ENCODE measurements at places on chromosomes 2 and 18. TPM values are rescaled to one million over a fixed set of nuclear protein-coding genes. Genes with fewer than 3 reads are reported as not detected.

DNA sequence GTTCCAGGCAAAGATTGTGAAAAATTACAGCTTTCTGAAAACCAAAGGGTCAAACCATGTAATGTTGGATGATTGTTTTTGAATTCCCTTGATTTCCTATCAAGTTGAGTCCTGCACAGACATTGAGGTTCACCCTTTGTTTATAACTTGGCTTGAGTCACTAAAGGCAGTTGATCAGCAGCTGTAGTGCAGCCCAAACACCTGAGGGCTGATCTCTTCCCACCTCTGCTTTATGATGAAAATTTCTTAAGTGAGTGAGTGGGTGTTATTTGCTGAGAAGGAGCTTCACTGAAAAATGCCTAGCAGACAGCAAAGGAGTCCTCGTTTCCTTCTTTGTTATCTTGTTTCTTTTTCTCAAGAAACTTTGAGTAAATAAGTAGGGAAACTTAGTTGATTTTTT, 31.9 kb upstream of the BMPR2 start:
- DNase-seq, result no peak

GRCh38 chr18:683531-683930, 26.1 kb downstream of the TYMS start:
- no peak for DNase-seq

DNA sequence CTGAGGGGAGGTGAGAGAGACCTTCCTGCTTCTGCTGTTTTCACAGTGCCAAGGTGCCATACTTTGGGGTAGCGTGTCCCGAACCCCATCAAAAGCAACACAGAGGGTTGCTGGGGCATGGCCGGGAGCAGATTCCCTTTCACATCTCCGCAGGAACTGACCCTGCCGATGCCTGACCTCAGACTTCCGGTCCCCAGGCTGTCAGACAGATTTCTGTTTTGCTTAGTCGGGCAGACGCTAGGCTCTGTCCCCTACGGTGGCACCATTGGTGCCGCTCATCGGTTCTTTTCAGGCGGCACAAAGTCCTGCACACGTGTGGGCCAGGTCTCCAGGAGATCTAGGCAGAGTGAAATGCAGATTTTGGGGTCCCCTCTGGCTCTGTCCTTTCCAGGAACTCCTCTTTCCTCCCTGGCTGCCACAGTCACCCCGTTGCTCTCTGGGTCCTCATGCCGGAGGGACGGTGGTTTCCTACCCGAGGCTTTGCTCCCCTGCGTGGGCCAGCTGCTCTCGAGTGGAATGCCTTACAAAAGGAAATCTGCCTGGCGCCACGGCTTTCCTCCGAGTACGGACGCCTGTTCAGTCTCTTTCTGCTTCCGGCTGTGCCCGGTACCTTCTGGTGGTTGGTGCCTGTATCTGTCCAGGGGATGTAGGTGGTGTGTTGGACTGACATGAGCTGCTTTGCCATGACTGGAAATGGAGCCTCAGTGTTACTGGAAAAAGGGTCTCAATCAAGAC, 39.3 kb downstream of the RTP5 start:
- DNase-seq, result no peak

- DNase-seq, result no peak
Measured at GRCh38 chr2:46999084-46999483, 83.5 kb upstream of the MCFD2 start.

DNA sequence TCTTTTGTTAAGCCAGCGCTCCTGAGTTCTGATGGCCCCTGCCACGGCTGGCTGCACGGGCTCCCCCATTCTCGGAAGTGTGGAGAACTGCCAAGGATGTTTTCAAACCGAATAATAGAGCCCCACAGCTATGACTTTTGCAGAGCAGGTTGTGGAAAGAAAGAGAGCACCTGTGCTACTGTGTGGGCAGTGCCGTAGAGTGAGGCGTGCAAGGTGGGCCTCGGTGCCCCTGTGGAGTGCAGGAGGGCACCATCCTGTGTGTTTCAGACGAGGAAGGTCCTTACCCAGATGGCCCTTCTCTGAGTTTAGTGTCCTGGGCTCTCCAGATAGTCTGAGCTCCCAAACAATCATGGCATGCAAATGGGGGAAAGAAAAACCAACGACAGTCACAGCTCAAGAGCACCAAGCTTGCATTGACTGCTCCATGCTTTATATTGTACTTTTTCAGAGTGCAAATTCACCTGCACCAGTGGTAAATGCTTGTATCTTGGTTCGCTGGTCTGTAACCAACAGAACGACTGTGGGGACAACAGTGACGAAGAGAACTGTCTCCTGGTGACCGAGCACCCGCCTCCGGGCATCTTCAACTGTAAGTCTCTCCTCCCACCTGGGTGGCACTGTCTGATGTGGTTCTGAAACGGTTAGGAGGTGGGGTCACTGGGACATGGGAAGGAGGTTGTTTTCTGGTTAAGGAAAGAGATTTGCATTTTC, 219.4 kb downstream of the LDLRAD4 start:
- DNase-seq, result peak; percentile 41

DNA sequence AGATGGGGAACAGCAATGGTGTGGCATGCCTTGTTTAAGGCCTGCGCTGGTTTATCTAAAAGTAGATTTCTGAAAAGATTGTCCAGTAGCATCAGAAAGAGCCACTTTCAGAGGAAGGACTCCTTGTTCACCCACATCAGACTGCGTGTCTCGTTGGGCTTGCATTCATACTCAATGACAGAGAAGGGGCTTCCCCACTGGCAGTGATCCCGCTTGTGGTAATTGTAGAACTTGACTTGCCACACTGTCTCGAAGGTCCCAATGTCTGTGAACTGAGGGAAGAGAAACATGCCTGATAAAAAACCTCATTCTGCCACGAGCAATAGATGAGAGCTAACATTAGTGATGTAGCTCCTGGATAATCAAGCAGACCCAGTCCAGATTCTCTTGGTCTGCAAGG, 26.0 kb downstream of the CNRIP1 start:
- no peak for DNase-seq

DNA sequence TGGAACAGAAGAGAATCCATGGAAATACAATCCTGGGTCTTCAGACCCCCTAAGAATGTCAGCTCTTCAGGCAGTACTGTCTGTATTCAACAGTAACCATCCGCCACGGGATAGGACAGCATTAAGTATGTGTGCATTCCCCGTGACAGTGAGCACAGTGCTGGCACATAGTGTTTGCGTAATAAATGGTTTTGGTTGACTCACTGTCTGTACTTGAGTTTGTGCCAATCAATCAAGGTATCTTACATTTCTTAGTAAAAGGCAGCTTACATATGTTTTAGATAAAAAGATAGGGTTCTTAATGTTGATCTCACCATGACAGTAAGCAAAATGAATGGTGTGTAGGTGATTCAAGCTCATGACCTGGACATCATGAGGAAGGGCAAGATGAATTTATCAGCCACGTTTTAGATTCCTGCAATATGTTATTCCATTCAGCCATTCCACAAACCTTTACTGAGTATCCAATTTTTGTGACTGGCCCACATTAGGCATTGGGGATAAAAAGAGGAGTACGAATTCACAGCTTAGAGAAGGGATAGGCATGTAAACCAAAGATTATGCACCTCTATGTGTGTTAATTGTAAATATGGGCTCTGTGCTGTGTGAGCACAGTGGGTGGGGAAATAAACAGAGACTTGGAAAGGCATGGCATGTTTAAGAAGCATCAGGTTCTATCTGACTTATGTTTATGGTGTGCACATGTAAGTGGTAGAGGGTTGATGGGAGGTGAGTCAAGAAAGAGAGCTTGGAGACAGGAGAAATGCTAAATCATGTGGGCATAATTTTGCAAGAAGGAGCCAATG, 258.8 kb downstream of the SLC8A1 start:
- DNase-seq, result no peak

DNA sequence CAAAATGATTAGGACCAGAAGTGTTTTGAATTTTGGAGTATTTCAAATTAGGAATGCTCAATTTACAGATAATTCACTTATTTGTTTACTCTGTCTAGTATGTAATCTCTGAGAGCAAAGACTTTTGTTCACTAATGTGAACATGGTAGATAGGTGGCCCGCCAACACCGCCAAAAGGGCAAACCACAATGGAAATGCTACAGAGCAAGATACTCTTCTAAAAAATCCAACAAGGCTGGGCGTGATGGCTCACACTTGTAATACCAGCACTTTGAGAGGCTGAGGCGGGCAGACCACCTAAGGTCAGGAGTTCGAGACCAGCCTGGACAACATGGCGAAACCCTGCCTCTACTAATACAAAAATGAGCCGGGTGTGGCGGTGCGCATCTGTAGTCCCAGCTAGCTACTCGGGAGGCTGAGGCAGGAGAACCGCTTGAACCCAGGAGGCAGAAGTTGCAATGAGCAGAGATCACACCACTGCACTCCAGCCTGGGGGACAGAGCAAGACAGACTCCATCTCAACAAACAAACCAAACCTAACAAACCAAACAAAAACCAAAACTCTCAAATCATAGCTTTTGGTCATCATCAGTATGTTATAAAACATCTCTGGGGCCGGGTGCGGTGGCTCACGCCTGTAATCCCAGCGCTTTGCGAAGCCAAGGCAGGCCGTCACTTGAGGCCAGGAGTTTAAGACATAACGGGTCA, 2.4 kb downstream of the CCT4 start:
- DNase-seq, result no peak

GRCh38 chr18:55302167-55302833, 285.7 kb downstream of the TCF4 start:
- peak; percentile 7 for DNase-seq

- no peak for DNase-seq
Measured at GRCh38 chr18:26506012-26506411, 42.3 kb downstream of the KCTD1 start.

GRCh38 chr18:56891870-56892269, 240.7 kb downstream of the WDR7 start:
- DNase-seq, result no peak

GRCh38 chr18:41059126-41059415, 896.0 kb upstream of the PIK3C3 start:
- no peak for DNase-seq

DNA sequence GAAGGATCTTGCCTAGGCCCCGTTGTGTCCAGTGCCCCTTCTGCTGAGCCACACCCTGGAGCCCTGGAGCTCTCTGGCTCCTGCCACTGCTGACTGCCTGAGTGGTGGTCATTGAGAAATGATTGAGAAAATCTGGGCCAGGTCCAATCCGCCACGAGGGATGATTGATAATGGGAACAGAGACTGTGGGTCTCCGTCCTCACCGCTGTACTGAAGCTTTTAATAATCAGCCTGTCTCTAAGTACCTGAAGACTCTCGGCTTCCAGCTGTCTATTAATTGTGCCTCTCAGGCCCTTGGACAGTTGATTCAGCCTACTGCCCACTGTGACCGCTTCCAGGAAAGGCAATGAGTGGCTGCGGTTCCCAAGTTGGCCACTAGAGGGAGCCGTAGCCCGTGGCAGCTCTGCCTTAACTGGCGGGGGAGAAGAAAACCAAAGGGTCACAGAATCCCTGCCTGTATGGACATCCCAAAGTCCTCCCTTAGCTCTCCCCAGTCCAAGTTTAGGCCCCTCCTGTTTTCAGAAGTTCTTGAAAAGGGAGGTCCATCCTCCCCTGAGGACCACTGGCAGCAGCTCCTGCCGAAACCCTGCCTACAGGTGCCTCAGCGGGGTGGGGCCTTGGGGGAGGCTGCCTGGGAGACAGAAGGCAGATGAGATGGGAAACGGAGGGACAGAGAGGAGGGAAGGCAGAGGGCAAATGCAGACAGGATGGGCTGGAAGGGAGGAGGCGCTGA, 213.6 kb downstream of the TNS1 start:
- peak; percentile 92 for DNase-seq

DNA sequence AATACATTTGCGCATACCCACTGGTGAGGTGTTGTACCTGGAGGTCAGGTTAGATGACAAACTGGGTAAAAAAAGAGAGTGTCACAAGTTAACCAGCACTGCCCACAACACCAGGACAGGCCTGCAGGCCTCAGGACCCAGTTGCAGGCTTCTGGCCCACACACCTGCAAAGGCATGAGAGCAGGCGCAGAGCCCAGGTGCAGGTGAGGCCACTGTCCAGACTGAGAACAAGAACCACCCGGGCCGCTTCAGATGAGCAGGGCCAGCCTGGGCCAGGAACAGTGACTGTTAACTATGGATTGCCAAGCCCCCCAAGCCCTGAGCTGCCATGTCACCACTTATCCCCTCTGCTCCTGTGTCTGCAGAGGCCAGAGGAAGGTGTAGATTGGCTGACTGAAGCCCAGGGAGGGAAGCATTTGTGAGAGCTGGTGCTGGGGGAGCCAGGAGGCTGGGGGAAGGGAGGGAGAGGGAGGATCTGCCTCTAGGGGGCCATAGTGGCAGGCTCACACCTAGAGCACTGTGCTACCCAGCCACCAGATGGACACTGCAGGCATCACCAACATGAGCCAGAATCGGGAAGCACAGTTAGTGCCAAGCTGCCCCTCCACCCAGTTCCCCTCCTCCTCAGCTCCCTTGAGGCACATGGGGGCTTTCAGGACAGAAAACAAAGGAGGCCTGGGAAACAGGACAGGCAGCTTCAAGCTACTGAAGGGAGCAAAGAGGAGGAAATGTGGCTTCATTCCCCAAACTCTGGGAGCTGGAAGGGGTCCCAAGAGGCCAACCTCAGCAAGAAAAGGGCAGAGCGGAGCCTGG, 35.4 kb downstream of the SFXN5 start:
- DNase-seq, result no peak

DNA sequence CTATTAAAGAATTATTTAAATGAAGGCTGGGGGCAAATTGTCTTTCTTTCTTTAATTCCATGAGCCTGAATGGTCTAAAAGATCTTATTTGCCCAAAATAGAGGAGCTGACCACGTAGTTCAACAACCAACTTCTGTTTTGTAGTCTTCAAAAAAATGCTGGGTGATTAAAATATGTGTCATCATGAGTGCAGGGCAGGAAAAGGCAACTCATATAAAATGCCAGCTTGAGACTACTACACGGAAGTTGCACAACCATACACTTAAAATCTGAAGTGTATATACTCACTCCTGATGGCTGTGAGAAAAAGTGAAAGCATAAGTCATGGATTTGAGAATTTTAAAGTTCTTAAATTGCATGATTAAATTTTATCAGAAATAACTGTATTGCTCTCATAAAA, 210.9 kb downstream of the DYM start:
- DNase-seq, result no peak

GRCh38 chr2:174772472-174772801, 8.2 kb upstream of the CHRNA1 start:
- DNase-seq, result no peak

GRCh38 chr2:104434318-104434792, 419.6 kb upstream of the POU3F3 start:
- peak; percentile 62 for DNase-seq

GRCh38 chr2:53629501-53629900, 138.1 kb upstream of the CHAC2 start:
- DNase-seq, result peak; percentile 25

DNA sequence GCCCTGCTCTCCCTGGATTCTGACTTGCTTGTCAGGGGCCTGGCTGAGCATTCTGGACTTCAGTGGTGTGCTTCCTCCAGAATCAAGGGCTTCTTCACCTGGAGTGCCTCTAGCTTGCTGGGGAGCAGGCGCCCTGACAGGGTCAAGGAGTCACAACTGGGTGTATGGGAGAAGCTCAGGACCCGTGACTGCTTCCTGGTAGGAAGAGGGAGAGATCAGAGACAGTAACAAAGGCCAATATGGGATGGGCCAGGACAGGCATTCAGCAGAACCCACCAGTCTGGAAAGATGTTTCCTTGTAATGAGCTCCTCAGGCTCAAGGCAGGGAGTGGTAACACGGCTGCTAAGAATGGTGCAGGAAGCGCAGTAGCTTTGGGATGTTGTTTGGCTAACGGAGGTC, 104.4 kb upstream of the ACAA2 start:
- no peak for DNase-seq

The MYO3B gene
- total RNA-seq, result 6.4 TPM

The POTEI gene
- total RNA-seq, result not detected

The CRYGD gene
- not detected for total RNA-seq

The MAP3K19 gene
- not detected for total RNA-seq

The POTEJ gene
- not detected for total RNA-seq

The VWA3B gene
- total RNA-seq, result 0.35 TPM

The GAL3ST2 gene
- total RNA-seq, result 0.19 TPM

The ASB18 gene
- not detected for total RNA-seq

Data from kidney (tissue), 22 donors.